ENCODE measurements at places on chromosomes 11 and 22.

GRCh38 chr11:60905551-60906113 is 753 bp downstream of the PRPF19 start:
- no peak for DNase-seq

GRCh38 chr22:38289583-38290082 is 16.8 kb upstream of the TMEM184B start:
- no peak for DNase-seq

GRCh38 chr11:116422556-116422955 is 350.2 kb downstream of the BUD13 start:
- DNase-seq = no peak

- no peak for DNase-seq
Measured at GRCh38 chr11:61828379-61828628, 204 bp downstream of the FADS2 start.

GRCh38 chr11:101717619-101718018 is 133.8 kb upstream of the TRPC6 start:
- DNase-seq = no peak

GRCh38 chr11:5746614-5747013 is 7.4 kb upstream of the OR52N4 start:
- no peak for DNase-seq

Data from retinal pigment epithelial cell (primary cell).